ENCODE measurements at places on chromosomes 4 and X. TPM values are rescaled to one million over a fixed set of nuclear protein-coding genes. Genes with fewer than 3 reads are reported as not detected.

GRCh38 chr4:7788193-7788592, 151.5 kb downstream of the AFAP1 start:
- H3K27me3 ChIP-seq = no peaks in the 10 kb centered on the region
- H3K4me3 ChIP-seq = no peak overlapping the region
- DNase-seq = no peak
- H3K27ac ChIP-seq = no peak overlapping the region
- H3K4me1 ChIP-seq = no peaks in the 10 kb centered on the region

DNA sequence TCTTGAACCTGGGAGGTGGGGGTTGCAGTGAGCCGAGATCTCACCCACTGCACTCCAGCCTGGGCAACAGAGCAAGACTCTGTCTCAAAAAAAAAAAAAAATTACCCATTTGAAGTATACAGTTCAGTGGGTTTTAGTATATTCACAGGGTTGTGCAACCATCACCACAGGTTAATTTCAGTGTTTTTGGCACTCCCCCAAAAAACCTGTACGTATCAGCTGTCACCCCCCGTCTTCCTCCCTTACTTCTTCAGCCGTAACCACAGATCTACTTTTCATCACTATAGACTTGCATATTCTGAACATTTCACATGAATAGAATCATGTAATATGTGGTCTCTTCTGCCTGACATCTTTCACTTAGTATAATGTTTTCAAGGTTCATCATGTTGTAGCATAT, 11.7 kb upstream of the PTTG2 start:
- H3K36me3 ChIP-seq = no peaks in the 10 kb centered on the region
- H3K4me1 ChIP-seq = peaks cover 6% of the 10 kb centered on the region
- no peaks in the 10 kb centered on the region for H3K27me3 ChIP-seq
- H3K27ac ChIP-seq = no peak overlapping the region
- no peak overlapping the region for H3K4me3 ChIP-seq
- DNase-seq = no peak

DNA sequence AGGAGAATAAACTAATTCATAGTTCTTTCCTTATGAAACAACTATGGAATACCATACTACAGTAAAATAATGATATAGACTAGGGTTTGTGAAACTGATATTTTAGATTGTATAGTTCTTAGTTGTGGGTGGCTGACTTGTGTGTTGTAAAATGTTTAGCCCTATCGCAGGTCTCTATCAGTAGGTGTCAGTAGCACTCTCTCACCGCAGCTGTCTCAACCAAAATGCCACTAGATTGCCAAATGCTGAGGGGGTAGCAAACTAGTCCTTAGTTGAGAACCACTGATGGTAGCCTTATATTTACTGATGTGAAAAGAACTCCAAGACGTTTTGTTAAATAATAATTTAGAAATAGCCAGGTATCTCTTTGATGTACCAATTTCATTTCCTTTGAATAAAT, 48.1 kb downstream of the RHOXF2B start:
- no peaks in the 10 kb centered on the region for H3K36me3 ChIP-seq
- H3K4me1 ChIP-seq = no peaks in the 10 kb centered on the region
- no peak for DNase-seq
- H3K27me3 ChIP-seq = no peaks in the 10 kb centered on the region
- no peak overlapping the region for H3K4me3 ChIP-seq

DNA sequence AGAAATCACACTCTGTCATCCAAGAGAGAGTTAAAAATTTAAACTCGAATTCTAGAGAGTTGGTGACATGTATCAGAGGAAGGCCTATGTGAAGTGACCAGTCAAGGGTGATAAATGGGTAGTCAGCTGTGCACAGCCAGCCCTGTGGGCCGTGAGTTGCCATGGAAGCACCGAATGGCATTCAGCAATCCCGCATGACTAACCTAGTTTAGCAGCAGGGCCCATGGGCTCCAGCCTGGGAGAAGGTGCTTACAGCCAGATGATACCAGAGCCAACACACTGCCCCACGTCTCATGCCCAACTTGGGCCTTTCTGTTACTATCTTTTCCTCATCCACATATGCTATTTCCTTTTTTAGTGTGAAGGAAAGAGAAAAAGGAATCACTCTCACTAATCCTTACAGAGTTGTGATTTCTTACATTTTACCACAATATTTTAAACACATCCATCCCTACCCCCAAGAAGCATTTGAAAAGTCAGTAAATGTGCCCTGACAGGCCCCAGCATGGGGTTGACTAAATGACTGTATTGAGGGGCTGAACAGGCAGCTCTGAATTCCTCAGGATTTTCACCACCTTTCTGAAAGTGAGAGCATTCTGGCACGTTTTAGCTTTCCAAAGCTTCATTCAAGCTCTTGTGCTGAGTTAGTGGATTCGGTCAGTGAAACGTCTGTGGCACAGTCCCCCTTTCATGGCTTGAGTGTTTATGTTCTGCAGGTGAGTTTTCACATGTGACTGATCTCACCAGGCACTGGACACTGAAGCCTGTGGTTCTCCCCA, 104.2 kb downstream of the AFF1 start:
- no peaks in the 10 kb centered on the region for H3K36me3 ChIP-seq
- H3K4me1 ChIP-seq = no peaks in the 10 kb centered on the region
- no peak overlapping the region for H3K4me3 ChIP-seq
- no peak overlapping the region for H3K27ac ChIP-seq

- peaks cover 20% of the 10 kb centered on the region for H3K4me1 ChIP-seq
- no peaks in the 10 kb centered on the region for H3K27me3 ChIP-seq
- peaks cover 21% of the 10 kb centered on the region for H3K36me3 ChIP-seq
- H3K4me3 ChIP-seq = no peak overlapping the region
- H3K27ac ChIP-seq = no peak overlapping the region
Observed at GRCh38 chr4:3112609-3113469, 38.4 kb downstream of the HTT start.

- H3K27ac ChIP-seq = no peak overlapping the region
- H3K36me3 ChIP-seq = no peaks in the 10 kb centered on the region
- H3K4me1 ChIP-seq = no peaks in the 10 kb centered on the region
- no peak overlapping the region for H3K4me3 ChIP-seq
Observed at GRCh38 chr4:47612116-47613023, 127.3 kb downstream of the ATP10D start.

DNA sequence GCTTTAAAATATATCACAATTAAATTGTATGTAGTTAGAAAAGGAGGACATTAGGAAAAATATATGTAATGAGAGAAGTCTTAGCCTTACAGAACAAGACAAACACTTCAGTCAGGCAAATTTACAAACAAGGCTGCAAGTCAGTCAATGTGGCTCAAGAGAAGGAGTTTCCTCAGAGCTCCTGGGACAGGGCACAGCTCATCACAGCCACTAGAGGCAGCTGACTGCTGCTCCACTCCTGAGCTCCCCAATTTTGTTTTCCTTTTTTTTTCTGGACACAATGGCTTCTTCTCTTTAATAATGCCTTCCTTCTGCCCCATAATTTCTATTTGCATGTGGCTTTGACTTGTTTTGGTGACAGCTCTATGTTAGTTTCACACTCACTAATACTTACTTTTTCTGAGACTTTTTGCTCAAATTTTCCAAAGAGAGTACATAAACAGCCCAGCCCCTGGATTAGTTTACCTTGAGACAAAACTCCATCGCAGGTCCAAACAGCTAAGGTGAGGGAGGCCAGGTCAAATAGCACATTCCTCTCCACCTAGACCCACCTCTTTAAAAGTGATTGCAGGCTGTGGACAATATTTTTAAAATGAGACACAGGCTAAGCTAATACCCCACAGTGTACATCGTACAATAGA, 850.4 kb upstream of the FRG1 start:
- H3K36me3 ChIP-seq = no peaks in the 10 kb centered on the region
- DNase-seq = peak; percentile 25
- no peak overlapping the region for H3K27ac ChIP-seq
- H3K27me3 ChIP-seq = no peaks in the 10 kb centered on the region
- no peaks in the 10 kb centered on the region for H3K4me1 ChIP-seq

GRCh38 chr4:94897023-94897422, 139.3 kb downstream of the BMPR1B start:
- DNase-seq = no peak
- H3K27ac ChIP-seq = no peak overlapping the region
- no peaks in the 10 kb centered on the region for H3K4me1 ChIP-seq
- no peak overlapping the region for H3K4me3 ChIP-seq

GRCh38 chrX:116694046-116694445, 231.3 kb upstream of the CT83 start:
- no peaks in the 10 kb centered on the region for H3K36me3 ChIP-seq
- 0 out of 2 replicates have a peak, but pooled peaks cover 3% of the 10 kb centered on the region for H3K27me3 ChIP-seq
- H3K4me3 ChIP-seq = no peak overlapping the region
- DNase-seq = no peak
- no peaks in the 10 kb centered on the region for H3K4me1 ChIP-seq

STK26 gene
- 47.4 TPM for total RNA-seq

SSX2 gene
- not detected for total RNA-seq

- no peaks in the 10 kb centered on the region for H3K27me3 ChIP-seq
- peak overlapping the region; percentile 32 for H3K27ac ChIP-seq
- H3K4me3 ChIP-seq = no peak overlapping the region
- no peaks in the 10 kb centered on the region for H3K36me3 ChIP-seq
- peak; percentile 33 for DNase-seq
- peaks cover 62% of the 10 kb centered on the region for H3K4me1 ChIP-seq
Observed at GRCh38 chr4:105194328-105195231, 47.9 kb downstream of the TET2 start.

- peaks cover 20% of the 10 kb centered on the region for H3K4me1 ChIP-seq
- H3K36me3 ChIP-seq = no peaks in the 10 kb centered on the region
- peak overlapping the region; percentile 79 for H3K27ac ChIP-seq
- H3K27me3 ChIP-seq = no peaks in the 10 kb centered on the region
- DNase-seq = no peak
- H3K4me3 ChIP-seq = peak overlapping the region; percentile 15
Observed at GRCh38 chrX:44071070-44071645, 98.0 kb upstream of the NDP start.

TRPC5OS gene
- total RNA-seq = not detected

IL9R gene
- not detected for total RNA-seq

TRO gene
- total RNA-seq = not detected

All from PC-3 (cell line).